ENCODE measurements at places on chromosomes 1 and 21. TPM values are rescaled to one million over a fixed set of nuclear protein-coding genes. Genes with fewer than 3 reads are reported as not detected.

The ASCL5 gene
- not detected for total RNA-seq

The C8A gene
- not detected for total RNA-seq

The MAB21L3 gene
- total RNA-seq: not detected

The NBPF20 gene
- 0.55 TPM for total RNA-seq

The MAEL gene
- total RNA-seq: 0.38 TPM

The IL20 gene
- not detected for total RNA-seq

The BATF3 gene
- total RNA-seq: 130 TPM

The BEND5 gene
- 1.9 TPM for total RNA-seq

The BCL2L15 gene
- total RNA-seq: 2.1 TPM

The LRRIQ3 gene
- total RNA-seq: 1.6 TPM

Data from activated CD8-positive, alpha-beta memory T cell treated with anti-CD3 and anti-CD28 coated beads, Interleukin-2, amount 10 ng/mL, durations not matched to agents 7 days and 5 days (primary cell).